ENCODE measurements at places on chromosomes 2 and 18.

DNA sequence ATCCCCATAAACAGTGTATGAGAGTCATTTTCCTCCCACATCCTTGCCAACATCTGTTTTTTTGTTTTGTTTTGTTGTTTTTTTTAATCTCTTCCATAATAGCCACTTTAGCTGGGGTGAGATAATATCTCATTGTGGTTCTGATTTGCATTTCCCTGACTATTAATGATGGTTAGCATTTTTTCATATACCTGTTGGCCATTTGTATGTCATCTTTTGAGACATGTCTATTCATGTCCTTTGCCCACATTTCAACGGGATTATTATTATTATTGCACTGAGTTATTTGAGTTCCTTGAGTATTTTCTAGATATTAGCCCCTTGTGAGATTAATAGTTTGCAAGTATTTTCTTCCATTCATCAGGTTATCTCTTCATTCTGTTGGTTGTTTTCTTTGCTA, 223.3 kb downstream of the LPIN1 start:
- no peak for DNase-seq

DNA sequence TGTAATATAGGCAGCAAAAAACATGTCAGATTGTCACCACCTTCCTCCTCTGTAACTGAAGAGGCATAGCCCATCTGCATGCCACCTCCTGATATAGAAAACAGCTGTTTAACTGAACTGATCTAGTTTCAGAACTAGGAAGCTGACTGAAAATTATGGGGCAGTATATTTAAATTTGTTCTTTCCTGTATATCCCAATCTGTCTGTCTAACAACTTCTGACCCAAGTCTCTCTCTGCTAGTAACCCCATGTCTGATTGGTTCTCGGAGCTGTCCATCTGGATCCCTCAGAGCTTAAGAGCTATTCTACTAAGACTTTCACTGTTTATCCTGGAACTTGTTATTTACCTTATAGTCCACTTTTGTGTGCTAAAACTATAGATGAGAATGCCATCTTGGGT, 68.2 kb upstream of the SLC35G4 start:
- no peak for DNase-seq

- DNase-seq, result no peak
These were observed 32.4 kb downstream of the SLC66A2 start for GRCh38 chr18:79919089-79919488.

- no peak for DNase-seq
These were observed 47.7 kb downstream of the ZC3H15 start for GRCh38 chr2:186533717-186534116.

GRCh38 chr2:196153480-196153879, 17.9 kb downstream of the STK17B start:
- no peak for DNase-seq

- DNase-seq, result peak; percentile 48
These were observed 125.8 kb upstream of the TNP1 start for GRCh38 chr2:216985658-216986141.

- peak; percentile 16 for DNase-seq
These were observed 329.0 kb downstream of the DYSF start for GRCh38 chr2:71782323-71782722.

DNA sequence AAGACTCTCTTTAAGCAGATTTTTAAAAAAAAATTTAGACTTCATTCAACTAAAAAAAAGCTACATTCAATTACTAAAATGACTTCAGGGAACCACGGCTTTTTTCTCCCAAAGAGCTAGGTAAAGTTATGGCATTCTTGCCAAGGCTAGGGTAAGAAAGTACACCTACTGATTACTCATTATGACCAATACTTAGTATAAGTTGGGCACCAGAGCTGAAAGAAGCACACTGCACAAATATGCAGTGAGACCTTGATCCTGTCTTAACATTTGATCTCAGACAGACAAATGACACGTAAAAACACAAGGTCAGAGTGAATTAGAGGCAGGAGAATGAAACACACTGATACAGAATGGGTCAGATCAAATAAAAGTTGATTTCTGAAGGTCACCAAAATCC, 88.7 kb downstream of the THADA start:
- DNase-seq, result no peak

DNA sequence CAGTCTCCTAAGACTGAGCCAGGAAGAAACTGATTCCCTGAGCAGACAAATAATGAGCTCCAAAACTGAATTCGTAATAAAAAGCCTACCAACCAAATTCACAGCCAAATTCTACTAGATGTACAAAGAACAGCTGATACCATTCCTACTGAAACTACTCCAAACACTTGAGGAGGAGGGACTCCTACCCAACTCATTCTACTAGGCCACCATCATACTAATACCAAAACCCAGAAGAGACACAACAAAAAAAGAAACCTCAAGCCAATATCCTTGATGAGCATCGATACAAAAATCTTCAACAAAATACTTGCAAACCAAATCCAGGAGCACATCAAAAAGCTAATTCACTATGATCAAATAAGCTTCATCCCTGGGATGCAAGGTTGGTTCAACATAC, 20.0 kb downstream of the RNU4ATAC start:
- DNase-seq, result no peak

- no peak for DNase-seq
These were observed 433.7 kb upstream of the TNP1 start for GRCh38 chr2:217293607-217294006.
